Occipital lobe (tissue), 3 donors: ENCODE measurements at places on chromosomes 1 and 21.
A peak's percentile ranks its signal among the peaks of the same experiment; 100 is the strongest.

GRCh38 chr1:27101696-27102095, 53.2 kb downstream of the SLC9A1 start:
- no peak for DNase-seq

- DNase-seq: no peak
Measured at GRCh38 chr21:43283136-43283924, 114.5 kb downstream of the CRYAA start.

- no peak for DNase-seq
Measured at GRCh38 chr1:152165286-152166077, 6.5 kb upstream of the RPTN start.

GRCh38 chr1:223129229-223129901, 13.7 kb downstream of the TLR5 start:
- peak; percentile 26 for DNase-seq

DNA sequence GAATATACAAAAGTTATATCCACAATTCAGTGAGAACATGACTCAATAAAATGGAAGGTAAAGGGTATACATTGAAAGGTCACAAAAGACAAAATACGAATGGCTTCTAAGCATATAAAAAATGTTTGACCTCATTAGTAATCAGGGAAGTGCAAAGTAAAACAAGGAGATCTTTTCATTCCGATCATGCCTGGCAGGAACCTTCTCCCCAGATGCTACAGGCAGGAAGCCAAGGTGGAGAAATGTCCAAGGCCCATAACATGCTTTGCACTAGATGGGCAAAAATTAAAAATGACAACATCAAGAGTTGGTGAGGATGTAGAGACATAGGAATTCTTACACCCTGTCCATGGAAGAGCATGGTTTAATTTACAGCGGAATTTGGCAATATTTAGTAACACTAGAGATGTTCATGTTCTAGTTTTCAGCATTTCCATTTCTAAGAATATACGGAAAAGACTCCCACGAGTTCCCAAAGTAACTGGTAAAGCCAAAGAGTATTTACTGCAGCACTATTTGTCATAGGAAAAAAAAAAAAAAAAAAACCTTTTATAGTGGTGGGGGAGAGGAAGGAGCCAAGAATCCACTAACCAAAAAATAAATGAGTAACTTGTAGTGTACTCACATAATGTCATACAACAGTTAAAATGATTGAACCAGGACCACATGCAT, 184.5 kb upstream of the KAZN start:
- peak; percentile 29 for DNase-seq

- no peak for DNase-seq
Measured at GRCh38 chr1:103517380-103518047, 8.0 kb upstream of the RNPC3 start.

DNA sequence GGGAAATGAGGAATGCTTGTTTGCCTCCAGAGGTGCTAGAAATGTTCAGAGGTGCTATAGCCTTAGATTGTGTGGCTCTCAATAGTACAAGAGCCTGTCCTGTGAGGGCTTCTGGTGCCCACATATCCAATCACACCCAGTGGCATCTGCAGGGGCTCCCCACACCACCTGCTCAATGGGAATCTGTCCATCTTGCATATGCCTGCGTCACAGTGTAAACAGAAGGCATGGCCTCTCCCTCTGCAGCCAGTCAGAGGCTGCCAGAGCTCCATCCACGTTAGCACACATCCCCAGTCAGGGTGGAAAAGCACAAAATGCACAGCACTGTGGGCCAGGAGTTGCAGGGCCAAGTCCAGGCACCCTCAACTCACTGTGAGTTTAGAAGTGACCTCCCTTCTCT, 113.6 kb upstream of the GRIK3 start:
- DNase-seq: no peak

DNA sequence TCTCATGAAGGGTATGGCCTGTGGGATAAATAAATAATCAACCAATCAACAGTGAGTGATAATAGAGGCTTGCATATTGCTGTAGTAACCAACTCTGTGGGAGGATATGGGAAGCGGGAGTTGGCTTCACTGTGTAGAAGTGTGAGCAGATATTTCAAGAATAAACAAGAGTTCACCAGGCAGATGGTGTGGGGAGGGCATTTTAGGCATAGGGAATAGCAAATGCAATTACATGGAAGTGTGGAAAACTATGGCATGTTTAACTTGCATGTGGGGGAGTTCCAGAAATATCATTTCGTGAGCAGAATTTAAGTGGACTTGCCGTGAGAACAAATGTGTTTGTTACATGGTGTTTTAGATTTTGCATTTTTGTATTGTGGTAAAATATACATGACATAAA, 95.2 kb downstream of the SPATA46 start:
- DNase-seq: no peak

GRCh38 chr1:12622506-12622905, 4.5 kb upstream of the DHRS3 start:
- no peak for DNase-seq

DNA sequence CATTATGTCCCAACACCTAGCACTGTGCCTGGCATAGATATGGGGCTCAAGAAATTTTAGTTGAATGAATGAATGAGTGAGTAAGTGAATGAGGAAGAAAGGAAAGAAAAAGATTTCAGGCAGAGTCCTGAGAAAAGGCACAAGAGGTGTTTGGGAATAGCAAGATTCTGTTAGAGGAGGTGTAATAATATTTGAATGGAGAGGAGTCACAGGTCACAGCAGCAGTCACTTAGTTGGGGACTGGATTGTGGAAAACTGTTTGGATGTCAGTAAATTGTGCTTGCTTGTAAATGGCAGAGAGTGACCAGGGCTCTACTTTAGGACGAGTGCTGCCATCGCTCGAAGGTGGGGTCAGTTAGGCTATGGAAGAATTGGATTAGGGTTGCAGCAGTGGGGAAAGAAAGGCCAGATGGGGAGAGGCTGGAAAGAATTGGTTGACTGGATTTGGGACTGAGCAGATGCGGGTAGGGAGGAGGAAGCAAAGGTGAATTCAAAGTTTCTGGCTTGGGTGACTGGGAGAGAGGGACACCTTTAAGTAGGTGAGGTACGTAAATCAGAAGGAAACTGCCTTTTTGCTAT, 9.3 kb downstream of the CDC14A start:
- no peak for DNase-seq

DNA sequence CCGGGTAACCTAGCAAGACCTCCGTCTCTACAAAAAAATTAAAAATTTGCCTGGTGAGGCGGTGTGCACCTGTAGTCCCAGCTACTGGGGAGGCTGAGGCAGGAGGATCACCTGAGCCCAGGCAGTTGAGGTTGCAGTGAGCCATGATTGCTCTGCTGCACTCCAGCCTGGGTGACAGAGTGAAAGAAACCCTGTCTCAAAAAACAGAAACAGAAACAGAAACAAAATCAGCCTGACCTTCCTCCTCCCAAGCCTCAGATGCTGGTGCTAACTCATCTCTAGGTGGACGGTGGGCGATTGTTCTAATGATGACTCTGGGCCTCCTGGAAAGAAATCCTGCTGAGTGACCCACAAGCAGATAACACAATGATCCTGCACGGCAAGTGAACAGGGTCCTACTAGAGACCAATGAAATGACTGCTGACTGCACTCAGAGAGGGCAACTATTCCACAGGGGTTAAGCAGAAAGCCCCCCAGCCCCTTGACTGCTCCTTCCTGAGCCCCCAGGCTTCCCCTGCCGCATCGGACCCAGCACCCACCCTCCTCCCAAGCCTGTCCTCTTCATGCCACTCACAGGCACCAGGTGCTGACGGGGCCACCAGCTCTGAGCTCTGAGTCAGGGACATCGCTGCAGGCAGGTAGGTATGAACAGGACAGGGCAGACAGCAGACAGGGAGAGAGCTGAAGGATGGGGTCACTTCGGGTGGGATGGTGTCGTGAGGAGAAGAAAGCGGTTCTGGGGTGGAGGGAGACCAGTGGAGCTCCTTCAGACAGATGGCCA, 27.8 kb upstream of the LRRC38 start:
- DNase-seq: no peak

DNA sequence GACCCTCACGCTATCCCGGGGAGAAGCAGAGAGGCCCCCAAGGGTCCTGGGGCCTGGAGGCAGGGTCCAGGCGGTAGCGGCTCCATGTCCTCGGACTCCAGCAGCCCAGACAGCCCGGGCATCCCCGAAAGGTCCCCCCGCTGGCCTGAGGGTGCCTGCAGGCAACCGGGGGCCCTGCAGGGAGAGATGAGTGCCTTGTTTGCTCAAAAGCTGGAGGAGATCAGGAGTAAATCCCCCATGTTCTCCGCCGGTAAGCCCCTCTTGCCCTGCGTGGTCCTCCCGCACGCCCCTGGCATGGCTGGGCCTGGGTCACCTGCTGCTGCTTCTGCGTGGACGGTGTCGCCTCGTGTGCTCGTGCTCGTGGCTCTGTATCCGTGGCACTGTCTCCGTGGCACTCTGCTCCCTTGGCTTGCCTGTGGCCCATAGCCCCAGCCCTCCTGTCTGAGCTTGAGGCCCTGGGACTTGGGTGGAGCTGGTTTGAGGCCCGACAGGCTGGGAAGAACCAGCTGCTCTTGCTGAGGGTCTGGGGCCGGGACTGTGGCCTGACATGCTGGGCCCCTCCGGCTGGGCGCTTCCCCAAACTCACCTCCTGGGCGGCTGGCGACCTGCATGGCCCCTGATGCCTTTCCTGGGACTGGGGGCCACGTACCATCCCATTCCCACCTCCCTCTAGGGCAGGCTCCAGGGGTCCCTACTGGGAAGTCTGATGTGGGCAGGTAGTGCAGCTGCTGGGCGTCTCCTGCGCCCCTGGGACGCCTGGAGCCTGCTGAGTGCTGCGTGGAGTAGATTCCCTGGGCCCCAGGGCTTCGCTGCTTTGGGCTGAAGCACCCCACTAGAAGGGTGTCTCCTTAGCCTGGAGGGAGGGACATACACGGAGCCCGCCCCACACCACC, 23.5 kb downstream of the PANK4 start:
- DNase-seq: no peak

DNA sequence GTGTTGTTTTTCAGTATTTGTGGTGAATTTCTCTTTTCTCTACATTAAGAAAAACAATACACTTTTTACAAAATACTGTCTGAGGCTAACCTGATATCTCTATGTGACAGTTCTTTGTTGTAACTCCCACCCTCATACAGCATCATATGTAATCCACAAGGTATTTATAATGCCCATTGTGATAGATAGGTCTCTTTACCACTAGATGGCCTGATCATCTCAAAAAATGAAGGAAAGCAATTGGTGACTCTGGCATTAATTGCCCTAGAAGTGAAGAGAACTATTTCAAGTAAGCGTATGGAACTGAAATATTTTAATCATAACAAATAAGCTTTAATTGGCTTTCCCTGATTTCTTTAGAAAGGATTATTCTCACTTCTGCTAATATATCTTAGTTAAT, 36.2 kb upstream of the HFM1 start:
- no peak for DNase-seq

DNA sequence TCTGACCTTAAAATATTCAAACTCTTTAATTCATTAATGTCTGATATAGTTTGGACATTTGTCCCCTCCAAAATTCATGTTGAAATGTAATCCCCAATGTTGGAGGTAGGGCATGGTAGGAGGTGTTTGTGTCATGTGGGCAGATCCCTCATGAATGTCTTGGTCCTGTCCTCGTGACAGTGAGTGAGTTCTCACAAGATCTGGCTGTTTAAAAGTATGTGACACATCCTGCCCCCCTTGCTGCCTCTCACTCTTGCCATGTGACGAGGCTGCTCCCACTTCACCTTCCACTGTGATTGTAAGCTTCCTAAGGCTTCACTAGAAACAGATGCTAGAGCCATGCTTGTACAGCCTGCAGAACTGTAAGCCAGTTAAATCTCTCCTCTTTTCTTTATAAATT, 21.3 kb upstream of the FBXO28 start:
- no peak for DNase-seq
